Activated CD4-positive, alpha-beta T cell treated with anti-CD3 and anti-CD28 coated beads, Interleukin-2, amount 10 ng/mL, durations not matched to agents 7 days and 5 days (primary cell): ENCODE measurements at places on chromosomes 2 and 18. TPM values are rescaled to one million over a fixed set of nuclear protein-coding genes. Genes with fewer than 3 reads are reported as not detected.

Gene CCNYL1
- 6.9 TPM for total RNA-seq

Gene ZEB2
- 3.3 TPM for total RNA-seq

Gene SCN2A
- 0.02 TPM for total RNA-seq

Gene COBLL1
- not detected for total RNA-seq

Gene OSBPL6
- 0.52 TPM for total RNA-seq

Gene PARD3B
- total RNA-seq, result 0.50 TPM

Gene SF3B1
- total RNA-seq, result 334 TPM

Gene MC2R
- not detected for total RNA-seq

Gene TUBB8B
- total RNA-seq, result not detected

Gene KCNE4
- not detected for total RNA-seq

Gene DAW1
- total RNA-seq, result not detected

Gene CFAP221
- total RNA-seq, result not detected

Gene REG3G
- not detected for total RNA-seq

Gene AGXT
- total RNA-seq, result not detected

- DNase-seq, result no peak
Observed at GRCh38 chr18:7105943-7106342, 11.7 kb downstream of the LAMA1 start.

- DNase-seq, result no peak
Observed at GRCh38 chr2:86223927-86224560, 24.8 kb downstream of the MRPL35 start.

GRCh38 chr2:148614014-148614321, 30.6 kb upstream of the EPC2 start:
- no peak for DNase-seq

GRCh38 chr2:216404010-216404618, 8.2 kb upstream of the SMARCAL1 start:
- peak; percentile 54 for DNase-seq

DNA sequence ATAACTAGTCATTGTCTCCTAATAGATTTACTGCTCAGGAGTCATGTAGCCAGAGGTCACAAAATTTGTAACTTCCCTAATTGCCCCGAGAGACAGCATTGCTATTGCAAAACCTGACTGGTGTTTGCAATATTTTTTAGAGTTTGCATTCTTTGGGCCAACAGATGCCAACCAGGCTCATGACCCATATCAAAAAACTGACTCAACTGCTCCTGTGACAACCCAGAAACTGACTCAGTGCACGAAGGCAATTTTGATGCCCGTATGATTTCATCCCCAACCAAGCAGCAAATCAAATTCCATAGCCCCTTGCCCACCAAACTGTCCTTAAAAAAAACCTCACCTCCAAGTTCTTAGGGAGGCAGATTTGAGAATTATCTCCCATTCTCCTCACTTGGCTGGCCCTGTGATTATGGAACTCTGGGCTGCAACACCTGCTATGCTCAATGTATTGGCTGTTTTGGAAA, 951.3 kb downstream of the TSN start:
- DNase-seq, result no peak

- no peak for DNase-seq
Observed at GRCh38 chr2:28155627-28156026, 237.0 kb upstream of the FOSL2 start.

DNA sequence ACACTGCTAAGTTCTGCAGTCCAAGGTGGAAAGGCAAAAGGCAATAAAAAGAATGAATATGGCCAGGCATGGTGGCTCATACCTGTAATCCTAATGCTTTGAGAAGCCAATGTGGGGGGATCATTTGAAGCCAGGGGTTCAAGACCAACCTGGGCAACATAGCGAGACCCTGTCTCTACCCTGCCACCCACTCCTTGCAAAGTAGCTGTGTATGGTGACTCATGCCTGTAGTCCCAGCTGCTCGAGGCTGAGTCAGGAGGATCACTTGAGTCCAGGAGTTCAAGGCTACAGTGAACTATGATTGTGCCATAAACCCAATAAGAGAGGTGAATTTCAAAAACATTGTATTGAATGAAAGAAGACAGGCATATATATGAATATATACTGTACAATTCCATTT, 2.4 kb downstream of the MYL12B start:
- DNase-seq, result no peak

GRCh38 chr18:38262661-38263060, 697.1 kb upstream of the CELF4 start:
- DNase-seq, result no peak

DNA sequence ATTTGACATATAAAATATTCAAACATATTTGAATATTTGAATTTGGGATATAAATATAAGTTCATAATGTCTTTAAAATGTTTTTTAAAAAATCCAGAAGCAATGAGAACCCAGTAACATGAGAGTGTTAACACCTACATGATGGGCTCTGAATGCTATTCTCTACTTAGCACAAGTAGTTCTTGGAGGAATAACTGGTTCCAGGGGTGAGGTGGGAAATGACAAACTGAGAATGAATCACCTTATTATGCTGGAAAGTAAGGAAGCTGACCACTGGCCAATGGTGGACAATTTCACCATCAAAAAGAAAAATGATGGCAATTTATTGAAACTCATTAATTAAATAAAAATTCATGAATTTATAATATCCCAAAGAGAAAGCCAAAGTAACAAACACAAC, 79.6 kb upstream of the NABP1 start:
- DNase-seq, result no peak

GRCh38 chr2:21078296-21078695, 34.4 kb upstream of the APOB start:
- DNase-seq, result no peak

GRCh38 chr2:132904142-132904842, 234.3 kb upstream of the LYPD1 start:
- DNase-seq, result no peak

- no peak for DNase-seq
Observed at GRCh38 chr2:120879431-120880295, 144.0 kb downstream of the GLI2 start.

GRCh38 chr2:24247592-24247991, 72.7 kb downstream of the FAM228A start:
- no peak for DNase-seq

- no peak for DNase-seq
Observed at GRCh38 chr2:61550375-61551209, 12.4 kb upstream of the XPO1 start.

DNA sequence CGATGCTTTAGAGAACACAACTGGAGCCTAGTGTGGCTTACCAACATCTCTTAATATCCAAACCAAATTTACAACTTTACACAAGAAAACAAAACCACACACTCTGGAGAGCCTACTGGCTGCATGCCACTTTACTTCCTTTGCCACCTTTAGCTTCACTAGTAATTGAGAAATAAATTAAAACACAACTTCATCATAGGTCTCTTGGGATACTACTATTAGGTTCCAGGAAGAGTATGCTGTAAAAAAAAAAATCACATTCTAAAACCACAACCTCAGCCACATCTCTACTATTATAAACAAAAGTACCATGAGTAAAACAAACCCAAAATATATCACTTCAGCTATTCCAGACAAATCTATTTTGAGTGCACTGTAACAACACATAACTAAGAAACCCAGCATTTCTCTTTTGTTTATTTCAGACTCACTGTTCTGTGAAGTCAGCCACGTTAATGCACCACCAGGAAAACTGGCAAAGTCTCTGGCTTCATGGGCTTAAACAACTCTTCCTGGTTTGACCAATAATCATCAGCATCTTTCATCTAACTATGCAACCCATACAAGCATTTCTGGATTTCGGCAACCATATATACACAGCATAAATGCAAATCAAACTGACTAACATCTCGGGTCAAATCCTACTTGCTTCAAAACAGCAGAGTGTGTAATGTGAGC, 59.1 kb downstream of the REV1 start:
- DNase-seq, result no peak

GRCh38 chr2:113158884-113159553, 14.8 kb upstream of the PSD4 start:
- no peak for DNase-seq

GRCh38 chr2:105885456-105885855, 140.7 kb downstream of the NCK2 start:
- DNase-seq, result no peak

DNA sequence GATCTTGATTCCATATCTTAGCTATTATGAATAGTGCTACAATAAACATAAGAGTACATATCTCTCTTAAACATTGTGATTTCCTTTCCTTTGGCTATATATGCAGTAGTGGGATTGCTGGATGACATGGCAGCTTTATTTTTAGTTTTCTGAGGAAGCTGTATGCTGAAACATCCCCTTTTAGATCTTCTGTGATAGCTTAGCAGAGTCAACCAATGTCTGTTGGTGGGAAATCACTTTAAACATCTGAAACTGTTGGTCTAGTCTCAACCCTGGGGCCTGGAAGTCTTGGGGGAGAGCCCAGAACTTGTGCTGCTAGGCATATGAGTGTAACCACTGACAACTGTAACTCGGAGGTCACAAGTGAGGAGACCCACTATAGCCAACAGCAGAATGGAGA, 378.6 kb upstream of the SLC14A2 start:
- no peak for DNase-seq

DNA sequence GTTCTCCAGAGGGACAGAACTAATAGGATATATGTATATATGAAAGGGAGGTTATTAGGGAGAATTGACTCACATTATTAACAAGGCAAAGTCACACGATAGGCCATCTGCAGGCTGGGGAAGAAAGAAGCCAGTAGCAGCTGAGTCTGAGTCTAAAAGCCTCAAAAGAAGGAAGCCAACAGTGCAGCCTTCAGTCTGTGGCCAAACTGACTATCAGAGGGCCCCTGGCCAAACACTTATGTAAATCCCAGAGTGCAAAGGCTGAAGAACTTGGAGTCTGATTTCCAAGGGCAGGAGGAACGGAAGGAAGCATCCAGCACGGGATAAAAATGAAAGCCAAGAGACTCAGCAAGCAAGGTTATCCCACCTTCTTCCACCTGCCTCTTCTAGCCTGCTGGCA, 108.0 kb upstream of the LDLRAD4 start:
- DNase-seq, result no peak

DNA sequence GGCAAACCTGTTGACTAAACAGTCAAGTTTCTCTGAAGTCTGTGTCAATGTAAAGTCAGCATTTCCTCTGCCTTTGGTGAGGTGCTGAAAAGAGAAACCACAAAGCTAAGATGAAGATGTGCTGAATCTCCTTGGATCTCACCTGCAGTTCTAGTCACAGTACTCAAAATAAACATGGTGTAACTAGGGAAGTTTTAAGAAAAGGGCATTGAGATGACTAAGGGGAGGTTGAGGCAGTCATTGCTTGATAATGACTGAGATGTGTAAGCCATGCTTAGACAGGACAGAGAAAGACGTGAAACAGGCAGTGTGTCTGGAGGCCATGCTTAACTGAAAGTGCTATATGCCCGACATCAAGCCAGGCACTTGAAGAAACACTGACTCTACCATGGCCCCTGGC, 1010.0 kb upstream of the CELF4 start:
- no peak for DNase-seq

DNA sequence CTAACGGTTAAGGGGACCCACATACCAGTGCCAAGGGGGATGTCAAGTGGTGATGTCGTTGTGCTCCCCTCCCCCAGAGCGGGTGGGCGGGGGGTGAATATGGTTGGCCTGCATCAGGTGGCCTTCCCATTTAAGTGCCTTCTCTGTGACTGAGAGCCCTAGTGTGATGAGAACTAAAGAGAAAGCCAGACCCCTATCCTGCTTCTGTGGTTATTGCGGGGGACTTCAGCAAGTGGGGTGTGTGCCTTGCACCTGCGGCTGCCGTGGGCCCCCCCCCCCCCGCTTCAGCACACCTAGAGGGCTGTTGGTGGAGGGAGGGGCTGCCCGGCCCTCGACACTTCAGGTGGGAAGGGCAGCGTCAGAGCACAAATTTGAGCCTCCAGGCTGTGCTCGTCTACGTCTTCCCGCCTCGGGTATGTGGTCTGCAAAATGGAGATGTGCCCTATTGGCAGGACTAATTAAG, 6.1 kb downstream of the CTDSP1 start:
- DNase-seq, result peak; percentile 46

- DNase-seq, result no peak
Observed at GRCh38 chr2:99891428-99891780, 251.0 kb downstream of the AFF3 start.

DNA sequence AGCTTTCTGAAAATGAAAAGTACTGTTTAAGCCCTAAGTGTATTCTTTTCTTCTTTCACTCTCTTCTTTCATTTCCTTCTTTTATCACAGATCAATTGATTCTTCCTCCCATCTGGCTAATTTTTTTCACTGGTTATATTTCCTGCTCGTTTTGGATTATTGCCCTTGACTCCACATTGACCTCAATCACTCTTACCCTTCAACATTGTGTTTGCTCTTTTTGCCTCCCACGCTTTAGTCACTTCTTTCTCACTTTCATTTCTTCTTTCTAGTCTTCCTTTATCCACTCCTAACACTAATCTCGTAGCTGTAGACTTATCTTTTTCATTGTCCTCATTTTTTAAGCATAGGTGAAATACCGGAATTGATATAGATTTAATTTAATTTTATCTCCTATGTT, 320.3 kb upstream of the VRK2 start:
- DNase-seq, result no peak

DNA sequence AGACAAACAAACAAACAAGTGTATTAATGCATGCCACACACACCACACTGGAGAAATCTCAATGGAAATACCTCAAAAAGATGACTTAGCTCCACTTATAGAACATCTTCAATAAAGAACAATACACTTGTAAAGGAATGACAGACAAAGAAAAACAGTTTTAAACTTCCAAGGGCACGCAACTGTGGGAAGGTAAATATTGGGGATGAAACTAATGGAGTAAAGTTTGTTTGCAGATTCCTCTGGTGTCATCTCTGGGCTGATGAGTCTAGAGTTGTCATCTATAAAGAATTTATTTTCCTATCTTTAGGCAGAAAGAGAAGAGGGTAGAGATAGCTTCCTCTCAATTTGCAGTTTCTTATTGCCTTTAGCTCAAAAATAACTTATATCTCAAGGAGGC, 144.0 kb upstream of the ZC3H15 start:
- no peak for DNase-seq

GRCh38 chr2:46770622-46771021, 145.0 kb downstream of the MCFD2 start:
- DNase-seq, result no peak

- DNase-seq, result no peak
Observed at GRCh38 chr2:224221455-224221913, 180.4 kb downstream of the FAM124B start.

DNA sequence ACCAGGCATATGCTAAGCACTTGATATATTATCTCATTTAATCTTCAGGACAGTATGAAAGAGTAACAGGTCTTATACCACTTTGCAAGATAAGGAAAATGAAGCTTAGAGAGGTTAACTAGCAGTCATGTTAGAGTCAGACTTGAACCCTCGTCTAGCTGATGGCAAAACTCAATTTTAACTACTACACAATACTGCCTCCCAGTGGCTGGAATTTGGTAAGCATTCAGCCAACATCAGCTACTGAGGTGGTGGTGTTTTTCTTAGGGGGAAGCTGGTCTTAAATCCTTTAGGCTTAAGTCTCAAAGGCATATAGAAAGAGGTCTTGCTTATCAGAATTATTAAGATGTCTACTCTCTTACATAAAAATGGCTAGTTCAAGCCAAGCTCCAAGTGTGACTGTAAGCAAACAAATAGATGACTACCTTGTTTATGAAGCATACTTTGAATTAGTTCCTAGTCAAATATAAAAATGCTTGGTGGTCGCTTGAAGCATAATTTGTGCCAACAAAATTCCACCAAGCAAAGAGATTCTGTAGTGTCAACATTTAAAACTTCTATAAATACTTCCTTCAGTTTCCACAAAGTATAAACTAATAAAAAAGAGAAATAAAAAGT, 325.4 kb upstream of the FIGN start:
- DNase-seq, result peak; percentile 6

GRCh38 chr2:171394164-171394740, 39.5 kb downstream of the METTL8 start:
- DNase-seq, result no peak
